ENCODE measurements at places on chromosomes 6 and 20.
A peak's percentile ranks its signal among the peaks of the same experiment; 100 is the strongest.

DNA sequence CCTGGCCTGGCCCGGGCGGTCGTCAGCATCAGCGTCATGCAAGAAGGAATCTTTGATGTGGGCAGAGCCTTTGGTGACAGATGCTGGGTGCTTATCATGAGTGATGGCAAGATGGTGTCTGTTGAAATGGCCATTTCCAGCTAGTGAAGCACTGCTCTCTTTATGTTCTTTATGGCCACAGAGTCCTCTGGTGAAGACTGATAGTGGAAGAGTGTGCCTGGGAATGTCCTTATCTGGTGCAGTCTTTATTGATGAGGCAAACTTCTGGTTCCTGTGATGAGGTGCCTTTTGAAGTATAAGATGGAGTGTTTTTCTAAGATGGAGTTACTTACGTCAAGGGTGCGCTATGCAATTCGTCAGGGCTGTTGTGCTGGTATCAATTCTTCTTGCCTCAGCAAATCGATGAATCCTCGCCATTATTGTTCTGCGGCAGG, 22.6 kb upstream of the CCR6 start:
- ATAC-seq = no peak

GRCh38 chr6:14932485-14933182, 313.2 kb upstream of the JARID2 start:
- ATAC-seq = no peak

GRCh38 chr6:135527960-135528249, 30.4 kb upstream of the AHI1 start:
- no peak for ATAC-seq

DNA sequence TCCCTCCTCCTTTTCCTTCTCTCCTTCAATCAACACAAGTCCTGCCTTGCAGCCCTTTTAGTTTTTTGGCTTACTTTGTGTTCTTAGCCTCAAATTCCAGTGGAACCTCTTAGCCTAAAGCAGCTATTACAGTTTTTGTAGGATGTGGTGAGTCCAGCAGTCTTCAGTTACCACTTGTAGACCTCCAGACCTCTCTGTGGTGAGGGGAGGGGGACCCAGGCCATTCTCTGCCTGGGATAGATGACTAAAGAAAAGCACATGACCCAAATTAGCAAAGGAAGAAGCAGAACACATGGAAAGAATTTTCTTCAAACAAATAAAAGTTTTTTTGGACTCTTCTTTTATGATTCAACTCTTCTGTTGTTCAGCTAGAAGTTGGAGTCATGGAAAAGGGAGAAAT, 246.5 kb downstream of the HAO1 start:
- ATAC-seq = no peak

DNA sequence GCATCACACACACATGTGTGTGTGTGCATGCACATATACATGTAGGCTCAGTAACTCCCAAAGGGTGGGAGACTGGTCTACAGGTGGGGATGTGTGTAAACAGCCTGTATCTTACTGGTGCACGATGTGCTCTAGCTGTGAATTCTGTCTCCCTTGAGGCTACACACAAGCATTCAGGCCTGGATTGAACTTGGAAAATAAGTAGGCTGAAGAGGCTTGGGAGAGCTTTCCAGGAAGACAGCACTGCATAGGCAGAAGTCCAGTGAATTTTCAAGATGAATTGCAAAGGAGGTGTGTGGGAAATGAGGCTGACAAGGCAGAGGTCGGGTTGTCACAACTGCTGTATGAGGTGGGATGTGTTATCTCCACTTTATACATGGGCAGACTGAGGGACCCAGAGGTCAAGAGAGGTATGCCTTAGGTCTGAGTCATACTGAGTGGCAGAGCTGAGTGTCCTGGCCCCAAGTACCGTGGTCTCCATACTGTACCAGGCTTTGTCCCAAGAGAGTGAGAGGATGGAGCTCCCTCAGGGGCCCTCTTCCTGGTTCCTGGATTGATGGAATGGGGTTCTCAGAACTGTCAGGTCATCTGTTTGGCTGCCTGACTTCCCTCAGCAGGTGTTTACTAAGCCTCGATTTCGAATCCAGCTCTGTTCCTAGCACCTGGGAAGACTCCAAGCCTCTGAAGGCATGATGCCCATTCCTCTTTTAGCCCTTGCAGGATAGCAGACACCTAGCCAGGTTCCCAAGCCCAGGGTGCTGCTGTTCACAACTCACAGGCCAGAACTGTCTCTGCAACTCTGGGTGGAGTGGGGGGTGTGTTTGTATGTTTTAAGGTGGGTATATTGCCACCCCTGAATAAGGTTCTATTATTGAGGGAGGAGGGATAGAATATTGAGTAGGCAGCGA, 14.4 kb downstream of the SNPH start:
- no peak for ATAC-seq

DNA sequence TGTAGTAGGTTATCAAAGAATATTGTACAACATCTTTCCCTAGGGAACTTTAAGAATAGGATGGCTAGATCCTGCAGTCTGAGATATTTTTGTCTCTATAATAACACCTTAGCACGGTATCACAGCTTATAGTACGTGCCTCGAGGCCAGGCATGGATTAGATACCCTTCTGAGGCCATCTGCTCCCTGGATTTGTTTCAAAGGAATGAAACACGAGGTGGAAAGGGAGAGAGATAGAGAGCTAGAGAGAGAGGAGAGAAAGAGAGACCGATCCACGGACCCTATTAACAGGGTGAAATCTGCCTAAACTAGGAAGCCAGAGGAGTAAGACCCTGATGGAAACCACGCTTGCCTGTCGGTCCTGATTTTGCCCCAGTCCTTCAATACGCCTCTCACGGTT, 92.5 kb downstream of the CD83 start:
- no peak for ATAC-seq

- ATAC-seq = no peak
Observed at GRCh38 chr6:52046456-52046855, 41.0 kb downstream of the PKHD1 start.

GRCh38 chr6:158143700-158144099, 24.4 kb downstream of the SERAC1 start:
- ATAC-seq = no peak

GRCh38 chr20:23667666-23668065, 21.2 kb downstream of the CST4 start:
- ATAC-seq = no peak

- ATAC-seq = no peak
Observed at GRCh38 chr6:126551832-126552231, 211.9 kb downstream of the CENPW start.

- no peak for ATAC-seq
Observed at GRCh38 chr20:3229798-3230197, 9.2 kb downstream of the SLC4A11 start.

DNA sequence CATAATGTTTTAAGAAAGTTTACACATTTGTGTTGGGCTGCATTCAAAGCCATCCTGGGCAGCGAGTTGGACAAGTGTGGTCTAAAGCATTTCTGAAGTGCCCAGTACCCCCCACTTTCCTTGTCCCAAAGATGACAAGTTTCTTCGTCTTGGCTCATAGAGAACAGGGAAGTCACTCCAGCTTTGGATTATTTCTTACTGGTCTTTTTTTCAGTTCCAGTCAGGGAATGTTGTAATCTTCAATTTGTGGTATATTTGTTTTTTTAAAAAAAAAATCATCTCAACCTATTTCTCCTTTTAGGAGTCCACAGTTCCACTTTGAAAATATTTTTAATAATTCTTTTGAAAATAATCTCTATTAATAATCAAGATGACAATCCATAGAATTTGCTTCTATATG, 34.0 kb downstream of the SLX4IP start:
- no peak for ATAC-seq

GRCh38 chr6:149922642-149923326, at the start of gene RAET1G:
Gene RAET1G, minus strand, starts transcription at chr6:149923121. Its CDS starts 111 bp downstream, at chr6:149923010.
- peak; percentile 93 for ATAC-seq

DNA sequence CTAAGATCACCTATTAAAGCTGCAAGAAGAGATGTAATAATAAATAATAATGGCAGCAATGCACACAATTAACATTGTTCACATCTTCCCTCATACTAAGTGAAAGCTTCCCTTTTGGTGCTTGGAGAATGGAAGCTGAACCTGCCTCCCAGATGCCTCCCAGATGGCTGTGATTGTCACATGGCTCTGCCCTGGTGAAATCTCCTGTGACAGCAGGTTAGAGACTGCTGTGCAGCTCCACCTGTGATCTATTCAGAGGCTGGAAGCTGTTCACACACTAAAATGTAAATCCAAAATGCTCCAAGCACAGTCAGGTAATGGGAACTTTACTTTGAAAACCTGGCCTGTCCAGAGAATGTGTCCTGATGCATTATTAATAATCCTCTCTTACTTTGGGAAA, 41.7 kb upstream of the RGS17 start:
- no peak for ATAC-seq

- peak; percentile 58 for ATAC-seq
Observed at GRCh38 chr20:59455402-59456341, 148.7 kb upstream of the PHACTR3 start.

- no peak for ATAC-seq
Observed at GRCh38 chr6:24391756-24392405, 10.9 kb upstream of the MRS2 start.

Data from esophagus mucosa (tissue), 1 donor.